Occipital lobe (tissue), 3 donors: ENCODE measurements at places on chromosomes 12 and 14. TPM values are rescaled to one million over a fixed set of nuclear protein-coding genes. Genes with fewer than 3 reads are reported as not detected.
A peak's percentile ranks its signal among the peaks of the same experiment; 100 is the strongest.

Gene DEGS2
- total RNA-seq, result 1.4 TPM

Gene SDR9C7
- 0.31 TPM for total RNA-seq

Gene EGLN3
- total RNA-seq, result 9.7 TPM

Gene OVCH1
- 1.2 TPM for total RNA-seq

Gene PIP4P1
- total RNA-seq, result 26.0 TPM

Gene TAS2R7
- total RNA-seq, result 1.1 TPM

Gene ASCL1
- total RNA-seq, result 21.1 TPM

Gene HCAR3
- 0.16 TPM for total RNA-seq

Gene TAS2R20
- total RNA-seq, result 22.9 TPM

Gene FAM181A
- total RNA-seq, result 3.0 TPM

Gene TSPAN11
- total RNA-seq, result 4.8 TPM

Gene KCNMB4
- total RNA-seq, result 67.2 TPM

GRCh38 chr12:121799156-121799841 is 4.5 kb upstream of the SETD1B start:
- DNase-seq, result peak; percentile 48

GRCh38 chr12:22916241-22916640 is 291.3 kb downstream of the ETNK1 start:
- no peak for DNase-seq

GRCh38 chr14:100530270-100531072 is 56.7 kb downstream of the BEGAIN start:
- no peak for DNase-seq

DNA sequence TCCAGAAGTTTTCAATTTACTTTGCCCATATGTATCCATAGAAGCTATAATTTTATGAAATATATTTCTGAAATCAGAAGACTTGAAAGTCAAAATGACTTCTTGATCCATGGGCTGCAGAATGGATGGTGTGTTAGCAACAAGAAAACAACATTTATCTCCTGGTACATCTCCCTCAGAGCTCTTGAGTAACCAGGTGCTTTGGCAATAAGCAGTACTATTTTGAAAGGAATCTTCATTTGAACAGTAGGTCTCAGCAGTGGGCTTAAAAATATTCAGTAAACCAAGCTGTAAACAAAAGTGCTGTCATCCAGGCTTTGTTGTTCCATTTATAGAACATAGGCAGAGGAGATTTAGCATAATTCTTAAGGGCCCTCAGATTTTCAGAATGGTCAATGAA is 100.4 kb downstream of the SLC38A1 start:
- DNase-seq, result no peak

DNA sequence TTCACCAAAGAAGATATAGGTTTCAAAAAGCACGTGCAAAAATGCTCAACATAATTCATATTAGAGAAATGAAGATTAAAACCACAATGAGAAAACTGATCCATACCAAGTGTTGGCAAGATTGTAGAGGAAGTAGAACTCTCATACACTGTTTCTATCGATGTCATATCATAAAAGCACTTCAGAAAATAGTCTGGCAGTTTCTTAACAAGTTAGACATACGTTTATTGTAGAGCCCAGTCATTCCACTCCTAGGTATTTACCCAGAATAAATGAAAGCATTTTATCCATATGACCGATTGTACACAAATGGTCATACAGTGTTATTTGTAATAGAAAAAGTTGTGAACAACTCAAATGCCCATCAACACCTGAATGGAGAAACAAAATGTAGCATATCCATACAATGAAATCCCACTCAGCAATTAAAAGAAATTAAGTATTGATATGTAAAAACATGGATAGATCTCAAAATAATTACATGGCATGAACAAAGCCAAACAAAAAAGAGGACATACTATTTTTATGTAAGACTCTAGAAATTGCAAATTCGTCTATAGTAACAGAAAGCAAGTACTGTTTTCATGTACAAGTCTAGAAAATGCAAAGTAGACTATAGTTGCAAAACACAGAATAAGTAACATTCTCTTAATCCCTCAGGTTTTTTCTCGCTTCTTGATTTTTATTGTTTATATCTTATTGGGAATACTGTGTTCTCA is 41.0 kb downstream of the USP15 start:
- DNase-seq, result no peak

GRCh38 chr14:65356327-65356836 is 56.1 kb upstream of the FUT8 start:
- no peak for DNase-seq

DNA sequence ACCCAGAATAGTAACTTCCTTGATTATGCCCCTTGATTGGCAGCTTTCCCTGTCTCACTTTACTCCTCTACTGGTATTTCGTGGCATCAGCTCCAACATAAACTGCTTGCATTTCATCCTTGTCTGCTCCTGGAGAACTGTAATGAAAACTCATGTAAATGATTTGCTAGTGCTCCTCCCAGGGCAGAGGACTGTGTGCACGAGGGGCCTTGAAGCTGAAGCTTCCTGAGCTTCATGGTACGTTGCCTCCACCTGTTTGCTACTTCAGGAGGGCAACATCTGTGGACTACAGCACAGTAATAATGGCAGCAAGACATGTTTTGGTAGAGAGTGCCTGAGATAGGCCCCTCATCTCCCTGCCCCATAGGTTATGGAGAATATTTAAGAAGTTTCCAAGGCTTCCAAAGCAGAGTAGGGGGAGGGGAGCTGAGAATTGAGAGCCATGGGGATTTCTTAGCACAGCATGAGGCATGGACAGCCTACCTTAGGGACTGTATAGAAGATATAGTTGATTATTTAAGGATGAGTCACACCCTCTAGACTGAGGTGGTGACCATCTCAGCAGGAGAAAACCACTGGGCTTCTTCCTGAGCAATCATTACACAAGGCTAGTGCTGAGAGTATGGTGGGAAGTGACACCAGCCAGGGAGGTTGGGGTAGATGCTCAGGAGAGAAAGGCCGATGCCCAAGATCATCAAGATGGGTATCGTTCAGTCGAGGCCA is 29.5 kb downstream of the CCDC198 start:
- no peak for DNase-seq

- DNase-seq, result no peak
Measured at GRCh38 chr12:118107694-118108093, 3.9 kb upstream of the VSIG10 start.

GRCh38 chr12:87922736-87923135 is 106.5 kb downstream of the C12orf50 start:
- no peak for DNase-seq

DNA sequence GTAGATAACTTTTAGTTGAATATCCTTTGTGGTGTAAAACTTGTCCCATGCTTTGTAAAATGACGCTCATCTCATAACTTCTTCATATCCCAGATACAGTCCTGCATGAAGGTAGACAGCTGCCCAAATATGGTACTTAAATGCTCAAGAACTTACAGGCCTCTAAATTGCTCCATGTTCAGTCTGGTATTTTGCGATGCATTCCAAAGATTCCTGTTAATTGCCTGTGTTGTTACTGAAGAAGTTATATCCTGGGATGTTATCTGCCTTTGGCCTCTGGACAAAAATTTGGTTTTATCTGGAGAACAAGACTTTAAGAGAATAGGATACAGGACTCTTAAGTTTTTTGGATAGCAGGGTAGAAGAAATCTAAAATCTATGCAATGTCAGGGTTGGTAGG is 473.0 kb downstream of the PCNX1 start:
- no peak for DNase-seq

GRCh38 chr12:18595412-18595811 is 142.4 kb downstream of the PLCZ1 start:
- no peak for DNase-seq

- DNase-seq, result no peak
Measured at GRCh38 chr12:74665690-74666089, 128.1 kb downstream of the ATXN7L3B start.

DNA sequence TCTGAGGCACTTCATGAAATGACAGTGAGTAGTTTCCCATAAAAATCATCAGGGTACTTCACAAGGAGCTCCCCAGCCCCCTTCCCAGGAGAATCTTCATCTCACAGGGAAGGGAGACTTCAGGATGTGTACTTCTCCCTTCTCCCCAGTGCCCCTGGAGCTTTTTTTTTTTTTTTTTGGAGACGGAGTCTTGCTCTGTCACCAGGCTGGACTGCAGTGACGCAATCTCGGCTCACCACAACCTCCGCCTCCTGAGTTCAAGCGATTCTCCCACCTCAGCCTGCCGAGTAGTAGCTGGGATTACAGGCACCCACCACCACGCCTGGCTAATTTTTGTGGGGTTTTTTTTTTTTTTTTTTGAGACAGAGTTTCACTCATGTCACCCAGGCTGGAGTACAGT is 10.4 kb downstream of the ITPK1 start:
- no peak for DNase-seq

- DNase-seq, result no peak
Measured at GRCh38 chr12:106045251-106045674, 93.5 kb downstream of the NUAK1 start.

- no peak for DNase-seq
Measured at GRCh38 chr14:65560340-65561027, 148.0 kb downstream of the FUT8 start.

DNA sequence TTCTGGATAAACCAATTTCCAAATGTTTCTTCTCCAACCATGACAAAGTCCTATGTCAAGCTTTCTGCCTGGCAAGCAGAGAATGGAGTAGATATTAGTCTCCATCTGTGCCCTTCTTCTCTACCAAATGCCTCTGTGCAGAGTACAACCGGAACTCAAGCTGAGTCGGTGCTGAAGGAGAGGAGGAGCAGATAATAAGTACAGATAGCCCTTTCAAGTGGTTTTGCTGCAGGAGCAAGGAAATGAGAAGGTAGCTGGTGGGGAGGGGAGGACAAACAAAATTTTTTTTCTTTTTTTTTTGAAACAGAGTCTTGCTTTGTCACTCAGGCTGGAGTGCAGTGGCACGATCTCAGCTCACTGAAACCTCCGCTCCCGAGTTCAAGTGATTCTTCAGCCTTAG is 14.2 kb upstream of the HELB start:
- no peak for DNase-seq

GRCh38 chr12:116492703-116493324 is 66.4 kb upstream of the MAP1LC3B2 start:
- no peak for DNase-seq

DNA sequence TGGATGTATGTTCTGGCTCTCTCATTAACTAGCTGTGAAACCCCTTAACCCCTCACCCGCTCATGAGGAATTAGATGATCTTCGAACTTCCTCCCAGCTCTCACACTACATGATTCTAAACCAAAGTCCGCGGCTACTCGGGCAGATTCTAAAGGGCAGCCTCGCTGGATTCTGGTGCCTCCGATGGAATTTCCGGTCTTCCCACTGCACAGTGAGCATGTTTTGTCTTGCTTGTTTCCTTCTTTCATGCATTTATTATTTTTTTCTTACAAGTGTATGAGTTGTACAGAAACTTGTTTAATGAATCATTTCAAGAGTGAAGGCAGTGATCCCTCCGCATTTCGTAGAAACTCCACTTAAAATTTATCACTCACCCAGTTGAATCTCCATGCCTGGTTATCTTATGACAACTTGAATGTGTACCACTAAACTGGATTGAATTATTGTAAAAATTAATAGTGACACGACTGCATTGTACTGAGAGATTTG is 4.5 kb upstream of the HCAR3 start:
- DNase-seq, result no peak

GRCh38 chr12:46743456-46743855 is 82.3 kb downstream of the SLC38A4 start:
- DNase-seq, result no peak

DNA sequence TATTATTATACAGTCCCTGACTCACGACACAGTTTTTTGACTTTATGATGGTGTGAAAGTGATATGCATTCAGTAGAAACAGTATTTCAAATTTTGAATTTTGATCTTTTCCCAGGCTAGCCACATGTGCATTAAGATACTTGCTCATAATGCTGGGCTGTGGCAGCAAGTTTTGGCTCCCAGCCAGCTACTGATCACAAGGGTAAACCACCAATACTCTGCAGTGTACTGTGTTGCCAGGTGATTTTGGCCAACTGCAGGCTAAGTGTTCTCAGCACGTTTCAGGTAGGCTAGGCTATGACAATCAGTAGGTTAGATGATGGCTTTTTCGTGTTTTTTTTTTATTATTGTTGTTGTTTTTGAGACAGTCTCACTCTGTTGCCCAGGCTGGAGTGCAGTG is 69.4 kb upstream of the ACTN1 start:
- no peak for DNase-seq

DNA sequence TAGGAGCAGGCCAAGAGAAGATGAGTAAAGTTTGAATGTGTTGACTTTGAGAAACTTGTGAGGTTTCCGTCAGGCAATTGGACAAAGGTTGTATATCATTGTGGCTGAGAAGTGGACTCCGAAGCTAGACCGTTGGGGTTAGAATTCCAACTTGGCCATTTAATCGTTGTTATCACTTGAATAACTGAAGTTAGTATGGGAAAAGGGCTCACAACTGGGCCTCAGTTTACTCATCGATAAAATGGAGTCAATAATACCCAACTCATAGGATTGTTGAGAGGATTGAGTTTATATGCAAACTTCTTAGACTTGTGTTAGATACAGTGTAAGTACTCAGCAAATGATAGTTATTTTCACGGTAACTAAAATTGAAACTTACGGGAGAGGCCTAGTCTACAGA is 846 bp downstream of the SLIRP start:
- no peak for DNase-seq

DNA sequence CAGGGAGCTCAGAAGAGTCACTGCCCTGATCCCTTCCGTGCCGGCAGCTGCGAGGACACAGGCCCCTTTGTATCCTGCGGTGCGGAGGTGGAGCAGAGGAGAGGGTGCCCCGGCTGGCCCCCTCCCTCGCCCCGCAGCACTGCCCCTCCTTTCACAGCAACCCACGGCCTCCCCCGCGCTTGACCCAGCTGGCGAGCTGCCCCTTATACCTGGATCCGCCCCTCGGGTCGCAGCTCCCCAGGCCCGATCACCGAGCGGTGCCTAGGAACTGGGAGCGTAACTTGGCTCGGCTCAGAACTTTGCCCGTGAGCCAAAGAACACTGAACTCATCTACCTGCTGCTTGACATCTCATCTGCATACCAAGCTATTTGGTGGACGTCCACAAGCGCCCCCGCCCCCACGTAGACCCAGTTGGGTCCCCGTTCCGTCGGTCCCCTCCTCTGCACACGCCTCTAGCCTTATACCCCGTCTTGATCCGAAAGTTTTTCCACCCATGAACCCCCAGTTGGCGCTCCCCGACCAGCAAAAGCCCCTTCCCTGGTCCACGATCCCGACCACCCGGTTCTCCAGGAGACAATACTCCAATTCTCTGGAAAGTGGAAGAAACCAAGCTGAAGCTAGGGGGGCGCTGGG is 697 bp upstream of the DNAJC14 start:
- no peak for DNase-seq

DNA sequence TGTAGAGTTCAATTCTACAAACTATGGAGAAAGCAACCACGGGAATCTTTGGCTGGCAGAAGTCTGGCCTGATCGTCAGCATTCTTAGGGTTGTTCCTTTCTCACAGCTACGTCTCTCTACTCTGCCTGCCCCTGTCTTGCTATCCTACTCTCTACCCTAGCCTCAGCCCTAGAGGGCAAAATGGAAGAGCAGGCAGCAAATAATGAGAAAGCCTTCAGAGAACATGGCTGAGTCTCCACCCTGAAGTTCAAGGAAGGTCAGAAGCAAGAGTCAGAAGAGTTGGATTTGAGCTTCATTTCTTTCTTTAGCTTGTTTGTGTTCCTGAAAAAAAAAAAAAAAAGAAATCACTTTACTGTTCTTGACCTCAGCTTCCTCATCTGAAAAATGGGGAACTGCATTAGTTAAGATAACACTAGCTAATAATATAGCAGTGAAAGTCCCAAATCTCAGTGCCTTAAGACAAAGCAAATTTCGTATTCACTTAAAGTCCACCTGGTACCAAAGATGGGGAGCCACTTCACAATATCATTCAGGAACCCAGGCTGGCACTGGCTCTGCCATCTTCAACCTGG is 50.2 kb upstream of the CCND2 start:
- DNase-seq, result no peak
